PC-9 (cell line): ENCODE measurements at places on chromosomes 7 and 10. TPM values are rescaled to one million over a fixed set of nuclear protein-coding genes. Genes with fewer than 3 reads are reported as not detected.

GRCh38 chr10:93751832-93752231, 5.9 kb upstream of the LGI1 start:
- no peak for DNase-seq

DNA sequence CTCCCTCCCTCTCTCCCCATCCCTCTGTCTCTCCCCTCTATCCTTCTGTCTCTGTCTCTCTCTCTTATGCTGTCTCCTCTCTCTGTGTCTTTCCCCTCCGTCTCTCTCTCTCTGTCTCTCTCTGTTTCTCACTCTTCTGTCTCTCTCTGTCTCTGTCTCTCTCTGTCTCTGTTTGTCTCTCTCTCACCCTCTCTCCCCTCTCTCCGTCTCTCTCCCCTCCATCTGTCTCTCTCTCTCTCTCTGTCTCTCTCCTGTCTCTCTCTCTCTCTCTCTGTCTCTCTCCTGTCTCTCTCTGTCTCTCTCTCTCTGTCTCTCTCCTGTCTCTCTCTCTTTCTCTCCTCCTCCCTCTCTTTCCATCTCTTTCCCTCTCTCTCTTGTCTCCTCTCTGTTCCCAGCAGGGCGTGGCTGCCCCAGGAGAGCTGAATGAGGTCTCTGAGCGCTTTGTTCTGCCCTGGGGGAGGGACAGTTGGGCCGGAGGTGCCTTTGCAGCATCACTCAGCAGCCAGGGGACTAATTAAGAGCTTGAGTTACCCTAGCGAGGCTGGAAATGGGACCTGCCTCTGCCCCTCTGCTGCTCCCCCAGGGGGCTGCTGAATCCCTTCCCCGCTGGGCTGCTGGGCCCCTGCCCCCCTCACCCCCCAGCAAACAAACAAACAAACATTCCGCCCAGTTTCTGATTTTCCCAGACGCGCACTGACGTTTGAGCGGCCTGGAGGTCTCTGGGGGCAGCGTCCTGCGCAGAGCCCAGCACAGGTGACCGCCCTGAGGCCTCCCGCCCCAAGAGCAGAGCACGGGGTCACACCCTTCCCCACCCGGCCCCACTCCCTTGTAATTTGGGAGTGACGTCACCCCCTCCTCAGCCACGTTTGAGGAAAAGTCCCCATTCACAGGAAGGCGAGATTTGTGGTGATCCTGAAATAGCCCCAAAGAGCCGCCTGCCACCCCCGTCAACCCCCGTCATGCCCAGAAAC, 68.1 kb downstream of the PDGFA start:
- DNase-seq: no peak

DNA sequence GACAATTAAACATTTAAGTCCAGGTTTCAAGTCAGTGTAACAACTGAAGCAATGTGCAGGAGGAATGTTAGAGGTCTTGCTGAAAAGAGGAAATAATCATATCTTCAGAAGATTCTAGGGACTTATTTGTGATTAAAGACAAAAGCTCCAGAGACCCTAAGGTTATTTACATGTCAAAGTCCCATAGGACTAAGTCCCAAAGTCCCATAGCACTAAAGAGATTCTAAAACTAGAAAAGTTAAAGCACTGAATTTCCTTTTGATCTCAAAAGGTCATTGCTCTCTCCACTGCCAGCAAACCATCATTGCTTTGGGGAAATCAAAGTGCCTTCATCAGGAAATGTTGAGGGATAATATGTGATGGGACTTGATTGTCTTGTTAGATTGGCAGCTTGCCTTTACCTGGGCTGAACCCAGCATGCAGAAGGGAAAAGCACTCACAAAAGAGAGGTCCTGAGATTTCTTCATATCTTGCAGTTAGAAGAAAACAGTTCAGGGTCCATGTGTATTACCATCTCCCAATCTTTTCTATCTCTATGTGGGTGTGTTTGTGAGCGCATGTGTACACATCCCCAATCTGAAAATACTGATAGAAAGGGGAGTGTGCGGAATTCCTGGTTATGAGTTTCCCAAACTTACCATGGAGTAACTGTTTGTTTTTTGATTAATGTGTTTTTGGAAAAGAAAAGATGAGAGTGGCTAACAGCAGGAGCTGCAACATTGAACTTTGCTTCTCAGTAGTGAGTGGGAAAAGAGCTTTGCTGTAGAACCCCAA, 21.8 kb downstream of the NUDT13 start:
- no peak for DNase-seq

DNA sequence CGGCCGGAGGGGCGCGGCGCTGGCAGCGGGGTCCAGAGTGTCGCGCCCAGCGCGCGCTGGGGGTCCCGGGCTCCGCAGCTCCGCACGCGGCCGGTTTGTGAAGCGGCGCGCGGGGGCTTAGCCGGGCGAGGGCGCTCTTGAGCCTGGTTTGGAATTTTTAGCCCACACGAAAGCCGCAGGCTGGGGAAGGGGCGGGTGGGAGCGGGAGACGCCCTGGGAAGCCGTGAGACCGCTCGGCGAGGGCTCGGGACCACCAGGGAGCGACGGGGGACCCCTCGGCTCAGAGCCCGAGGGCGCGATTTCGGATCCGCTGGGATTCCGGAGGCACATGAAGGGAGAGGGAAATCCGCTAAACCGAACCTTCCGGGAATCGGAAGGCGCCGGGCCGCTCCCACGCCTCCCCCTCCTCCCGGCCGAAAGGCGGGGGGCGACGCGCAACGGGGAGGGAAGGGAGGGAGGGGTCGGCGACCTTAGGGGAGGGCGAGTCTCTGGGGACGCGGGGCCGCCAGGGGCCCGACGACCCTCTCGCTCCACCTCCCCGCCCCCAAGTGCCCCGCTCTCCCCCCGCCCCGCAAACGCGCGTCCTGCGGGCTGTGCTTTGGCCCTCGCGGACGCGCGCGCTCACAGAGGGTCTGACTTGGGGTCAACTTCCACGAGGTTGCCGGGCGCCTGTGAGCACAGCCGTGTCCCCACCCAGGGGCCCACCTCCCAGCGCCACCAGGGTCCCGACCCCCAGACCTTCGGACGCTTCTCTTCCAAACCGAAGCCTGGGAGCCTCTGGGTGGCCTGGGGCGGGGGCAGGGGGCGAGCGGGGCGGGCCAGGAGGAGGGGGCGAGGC, 5.1 kb upstream of the ELFN1 start:
- no peak for DNase-seq

GRCh38 chr10:132696728-132697577, 89.0 kb downstream of the NKX6-2 start:
- no peak for DNase-seq

GRCh38 chr7:147412109-147412508, 1178.5 kb upstream of the C7orf33 start:
- DNase-seq: no peak

GRCh38 chr7:99143521-99143852, 421 bp downstream of the SMURF1 start:
- DNase-seq: no peak

The OR2A1 gene
- total RNA-seq: not detected in 2 replicates

The CCDC3 gene
- total RNA-seq: 0.13 TPM in 1 of 2 replicates, not detected in the other

The GAD2 gene
- not detected in 2 replicates for total RNA-seq
